NCI-H1092 treated with DMSO at 0.1 percent for 48 hours (cell line): ENCODE measurements at places on chromosomes 2 and 18.

- no peak for DNase-seq
These were observed 507.9 kb upstream of the CDH2 start for GRCh38 chr18:28684746-28685355.

DNA sequence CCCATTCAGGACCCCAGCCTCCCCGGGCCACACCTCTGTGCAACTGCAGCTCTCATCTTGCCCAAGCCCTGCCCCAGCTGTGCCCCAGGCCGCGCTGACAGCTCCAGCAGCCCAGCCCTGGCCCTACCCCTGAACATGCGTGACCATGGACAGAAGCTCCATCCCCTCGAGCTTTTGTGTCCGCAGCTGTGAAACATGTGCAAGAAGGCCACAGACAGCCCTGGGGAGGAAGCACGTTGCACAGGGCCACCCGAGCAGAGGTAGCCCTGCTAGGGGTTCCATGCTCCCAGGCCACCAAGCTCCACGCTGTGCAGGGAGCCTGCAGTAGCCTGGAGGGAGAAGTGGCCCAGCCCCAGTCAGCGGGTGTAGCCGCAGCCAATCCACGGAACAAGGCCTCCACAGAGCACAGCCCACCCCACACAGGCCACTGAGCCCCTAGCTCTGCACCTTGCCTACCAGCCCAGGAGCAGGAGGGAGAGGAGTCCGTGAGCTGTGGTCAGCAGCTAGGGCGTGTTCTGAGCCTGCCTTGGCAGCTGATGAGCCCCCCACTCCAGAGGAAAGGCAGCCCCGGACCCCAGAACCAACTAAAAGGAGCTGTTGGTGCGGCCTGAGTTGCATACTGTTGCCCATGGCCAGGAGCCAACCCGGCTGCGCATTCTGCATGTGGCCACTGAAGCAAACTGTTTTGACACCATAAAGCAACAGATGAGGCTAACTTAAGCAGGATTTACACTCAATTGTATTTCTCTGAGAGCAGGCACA lies 184.0 kb downstream of the SEPTIN10 start:
- DNase-seq, result no peak

- no peak for DNase-seq
These were observed 13.4 kb downstream of the TANK start for GRCh38 chr2:161173541-161174194.

DNA sequence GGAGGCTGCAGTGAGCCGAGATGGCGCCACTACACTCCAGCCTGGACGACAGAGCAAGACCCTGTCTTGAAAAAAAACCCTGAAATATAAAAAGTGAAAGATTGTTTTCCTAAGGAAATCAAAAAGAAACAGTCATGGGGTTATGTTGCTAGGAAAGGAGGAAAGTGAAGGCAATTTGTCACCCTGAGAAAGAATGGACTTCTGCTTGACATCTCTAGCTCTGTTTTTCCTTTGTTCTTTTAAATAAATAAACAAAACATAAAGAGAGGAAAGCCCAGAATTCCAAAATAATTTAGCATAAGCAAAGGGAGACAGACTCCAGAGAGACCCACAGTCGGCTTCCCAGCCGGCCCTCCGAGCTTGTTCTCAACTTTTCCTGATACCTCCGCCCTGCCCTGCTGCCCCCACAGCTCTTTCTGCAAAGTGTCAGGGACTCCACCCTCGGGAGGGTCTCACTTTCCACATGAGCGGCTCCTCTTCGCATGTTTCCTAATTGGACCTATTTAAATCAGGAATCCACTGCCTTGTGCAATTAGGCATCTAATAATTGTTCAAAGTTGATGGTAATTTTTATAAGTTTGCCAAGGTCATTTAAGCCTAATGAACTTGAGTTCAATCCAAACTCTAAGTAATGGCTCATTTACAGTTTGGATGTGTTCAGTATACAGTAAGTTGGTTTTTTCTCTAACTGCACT lies 49.8 kb upstream of the COPS8 start:
- no peak for DNase-seq

DNA sequence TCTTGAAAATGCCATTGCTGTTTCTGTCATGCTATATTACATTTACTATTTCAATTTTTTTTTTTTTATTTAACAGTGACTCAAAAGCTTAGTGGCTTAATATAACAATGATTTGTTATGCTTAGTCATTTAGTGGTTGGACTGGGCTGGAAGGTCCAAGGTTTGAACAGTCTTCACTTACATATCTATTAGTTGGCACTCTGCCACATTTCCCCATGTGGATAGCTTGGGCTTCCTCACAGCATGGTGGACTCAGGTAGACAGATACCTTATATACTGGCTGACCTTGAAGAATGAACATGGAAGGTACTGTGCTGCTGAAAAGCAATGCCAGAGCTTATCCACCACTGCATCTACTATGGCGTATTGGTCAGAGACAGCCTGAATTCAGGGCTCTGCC lies 909.5 kb upstream of the SOX11 start:
- DNase-seq, result no peak

DNA sequence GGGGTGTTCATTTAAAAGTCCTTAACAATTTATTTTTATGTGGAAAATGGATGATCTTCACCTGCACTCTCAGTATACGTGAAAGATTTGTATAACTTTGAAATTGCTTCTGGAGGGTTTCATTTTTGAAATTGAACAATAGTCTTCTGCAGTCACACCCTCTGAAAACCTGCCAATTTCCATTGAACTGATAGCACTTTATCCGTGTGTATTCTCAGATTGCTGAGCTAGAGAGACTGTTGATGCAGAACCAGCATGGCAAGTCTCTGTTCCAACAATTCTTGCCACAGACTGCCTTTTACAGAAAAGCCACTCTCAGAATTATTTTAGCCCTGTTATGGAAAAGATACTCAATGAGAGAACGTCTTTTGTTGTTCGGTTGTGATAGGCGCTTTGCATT lies 6.6 kb upstream of the GULP1 start:
- no peak for DNase-seq

- no peak for DNase-seq
These were observed 84.6 kb downstream of the CLHC1 start for GRCh38 chr2:55147531-55147930.

GRCh38 chr2:235088496-235088921 lies 136.7 kb downstream of the SH3BP4 start:
- no peak for DNase-seq

DNA sequence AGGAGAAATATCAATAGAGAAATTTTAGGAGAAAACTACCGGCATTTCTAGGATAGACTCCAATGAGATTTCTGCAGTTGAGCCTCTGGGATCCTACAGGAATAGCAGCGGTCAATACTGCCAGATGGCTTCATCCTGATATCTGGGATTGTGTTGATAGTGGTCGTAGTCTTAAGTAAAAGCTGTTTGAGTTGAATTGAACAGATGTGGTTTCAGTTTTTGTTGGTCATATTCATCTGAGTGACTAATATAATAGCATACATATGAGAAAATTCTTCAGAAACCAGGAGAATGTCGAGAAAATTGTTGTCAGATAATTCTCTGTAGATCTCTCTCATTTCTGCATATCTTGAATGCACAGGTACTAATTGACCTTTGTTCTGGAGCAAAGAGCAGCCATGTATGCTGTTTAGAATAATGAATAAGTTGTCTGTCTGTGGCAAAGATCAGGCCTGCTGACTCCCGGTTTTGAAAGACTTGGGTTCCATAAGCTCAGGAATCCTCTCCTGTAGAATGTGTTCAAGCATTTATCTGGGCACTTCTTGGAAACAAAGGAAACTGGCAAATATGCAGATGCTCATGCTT lies 288.1 kb downstream of the TMX3 start:
- DNase-seq, result no peak

DNA sequence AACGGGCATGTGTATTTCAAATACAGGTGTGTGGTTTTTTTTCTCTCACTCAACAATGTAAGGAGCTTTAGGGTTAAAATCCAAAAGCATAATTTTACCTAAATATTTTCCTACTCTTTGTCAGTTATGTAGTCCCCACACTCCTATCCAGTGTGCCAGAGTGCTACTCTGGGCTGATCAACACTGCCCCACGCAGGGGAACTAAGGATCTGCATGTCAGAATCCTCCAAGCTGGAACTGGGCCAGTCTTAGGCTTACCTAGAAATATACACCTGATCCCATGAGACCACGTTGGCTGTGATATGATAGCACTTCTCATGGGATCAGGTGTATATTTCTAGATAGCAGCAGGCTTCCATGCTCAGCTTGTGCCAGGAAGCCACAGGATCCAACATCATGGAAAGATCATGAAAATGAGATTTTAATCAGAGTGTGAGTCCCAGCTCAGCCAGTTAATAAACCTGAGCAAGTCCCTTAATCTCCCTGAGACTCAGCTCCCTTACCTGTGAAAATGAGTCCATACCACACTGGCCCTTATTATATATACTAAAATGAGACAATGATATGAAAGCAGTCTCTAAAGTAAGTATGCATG lies 29.7 kb downstream of the CCDC141 start:
- DNase-seq, result peak; percentile 18

GRCh38 chr2:96528006-96528699 lies 8.4 kb upstream of the ARID5A start:
- DNase-seq, result no peak

GRCh38 chr2:143803936-143804335 lies 674.7 kb downstream of the ARHGAP15 start:
- DNase-seq, result no peak

- DNase-seq, result no peak
These were observed 341.2 kb downstream of the DYSF start for GRCh38 chr2:71794611-71795010.

DNA sequence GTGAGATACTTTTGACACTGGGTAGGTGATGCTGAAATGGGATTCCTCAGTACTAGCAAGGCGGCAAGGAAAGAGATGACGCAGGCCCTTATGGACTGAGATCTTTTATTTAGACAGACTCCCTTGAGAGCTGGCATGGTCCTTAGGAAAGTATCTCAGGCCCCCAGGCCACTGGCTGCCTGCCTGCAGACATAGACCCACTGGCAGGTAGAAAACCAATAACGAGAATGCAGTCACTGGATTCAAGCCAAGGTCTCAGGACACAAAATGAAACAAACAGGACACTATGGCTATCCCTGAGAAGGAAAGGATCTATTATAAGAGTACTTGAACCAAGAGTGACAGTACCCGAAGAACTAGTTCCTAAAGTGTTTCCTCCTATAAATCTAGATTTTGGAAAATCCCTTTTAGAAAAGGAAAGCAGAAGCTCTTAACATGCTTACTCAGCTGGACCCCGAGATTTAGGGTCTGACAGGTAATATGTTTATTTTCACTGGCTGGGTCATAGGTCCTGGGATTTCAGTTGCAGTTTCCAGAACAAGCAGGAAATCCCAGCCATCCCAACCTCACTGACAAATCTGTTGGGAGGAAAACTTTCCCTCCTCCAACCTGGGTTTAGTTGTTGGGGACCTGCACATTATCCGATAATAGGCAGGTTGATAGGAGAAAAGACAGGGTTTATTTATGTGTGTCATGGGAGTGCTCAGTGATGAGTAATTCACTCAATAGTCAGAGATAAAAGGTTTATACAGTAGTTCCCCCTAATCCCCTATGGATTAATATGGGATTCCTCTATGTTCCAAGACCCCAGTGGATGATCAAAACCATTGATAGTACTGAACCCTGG lies 44.5 kb downstream of the COMMD1 start:
- peak; percentile 1 for DNase-seq

- no peak for DNase-seq
These were observed 43.6 kb upstream of the TMEM18 start for GRCh38 chr2:720842-721241.

GRCh38 chr2:214019973-214020345 lies 390.9 kb upstream of the VWC2L start:
- no peak for DNase-seq

- no peak for DNase-seq
These were observed 52.8 kb upstream of the NRXN1 start for GRCh38 chr2:51084750-51085149.

DNA sequence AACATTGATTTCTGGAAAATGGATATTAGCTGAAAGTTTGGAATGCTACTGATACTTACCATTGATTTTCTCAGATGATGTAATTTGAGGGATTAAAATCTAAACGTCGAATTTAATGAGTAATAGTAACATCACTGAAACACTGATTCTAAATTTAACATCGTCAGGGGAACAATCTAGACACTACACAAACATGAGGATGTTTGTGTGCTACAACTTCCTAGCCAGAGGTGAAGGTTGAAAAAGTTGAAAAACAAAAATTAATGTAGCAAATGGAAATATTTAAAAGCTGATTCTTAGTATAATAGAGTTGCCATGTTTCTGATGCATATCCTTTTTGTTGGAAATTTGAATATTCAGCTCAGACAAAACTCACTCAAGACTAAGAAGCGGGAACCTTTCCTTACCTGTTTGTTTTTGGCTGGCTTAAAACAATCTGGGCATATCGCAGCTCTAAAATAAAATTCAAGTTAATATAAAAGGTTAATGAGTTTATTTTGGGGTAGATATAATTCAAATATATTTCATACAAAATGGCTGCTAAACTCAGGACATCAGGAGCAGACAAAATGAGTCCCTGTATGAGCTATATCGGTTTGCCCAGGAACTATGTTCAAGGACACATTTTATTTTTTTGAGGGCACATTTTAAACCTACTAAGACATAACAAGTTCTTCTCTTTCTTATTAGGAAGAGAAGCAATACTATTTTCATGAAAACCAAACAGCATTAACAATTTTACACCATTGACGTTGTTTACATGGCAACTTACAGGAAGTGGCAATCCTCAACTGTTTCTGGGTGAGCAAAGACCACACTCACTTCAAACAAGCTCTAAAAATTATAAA lies 52.6 kb upstream of the PEX13 start:
- DNase-seq, result no peak

DNA sequence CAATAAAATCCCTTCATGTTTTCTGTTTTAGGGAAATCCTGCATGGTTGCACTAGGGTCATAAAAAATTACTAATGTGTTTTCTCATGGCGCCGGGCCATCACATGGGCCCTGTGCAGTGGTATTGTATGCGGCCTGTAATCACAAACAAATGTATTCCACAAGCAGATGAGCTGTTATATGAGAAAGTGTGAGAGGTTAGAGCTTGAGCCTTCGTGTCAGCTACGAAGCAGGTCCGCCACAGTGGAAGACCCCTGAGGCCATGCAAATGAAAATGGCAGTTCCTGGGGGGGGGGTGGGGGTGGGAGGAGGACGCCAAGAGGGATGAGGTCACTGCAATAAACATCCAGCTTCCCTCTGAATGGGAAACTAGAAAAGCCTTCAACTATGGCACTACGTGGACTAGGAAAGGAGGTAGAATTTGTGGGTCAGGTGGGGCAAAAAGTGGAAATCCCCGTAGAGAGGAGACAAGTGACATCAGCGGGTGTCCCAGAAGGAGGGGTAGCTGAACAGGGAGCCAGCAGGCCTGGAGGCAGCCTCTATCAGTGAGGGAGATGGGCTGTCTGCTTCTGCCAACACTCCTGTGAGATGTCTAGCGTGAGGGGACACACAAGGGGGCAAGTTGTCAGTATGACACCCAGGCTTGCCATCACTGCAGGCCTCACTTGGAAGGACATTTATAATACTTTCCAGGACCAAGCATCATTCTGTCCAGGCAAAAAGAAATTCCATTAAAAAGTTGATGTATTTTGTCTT lies 130.3 kb upstream of the CTAGE1 start:
- DNase-seq, result no peak

GRCh38 chr18:30094556-30094955 lies 948.0 kb downstream of the DSC3 start:
- DNase-seq, result no peak

- no peak for DNase-seq
These were observed 111.7 kb upstream of the GPC1 start for GRCh38 chr2:240323601-240324291.

- no peak for DNase-seq
These were observed 27.8 kb upstream of the COL6A3 start for GRCh38 chr2:237441605-237442274.
